ENCODE measurements at places on chromosomes 5 and 9. TPM values are rescaled to one million over a fixed set of nuclear protein-coding genes. Genes with fewer than 3 reads are reported as not detected.

Gene PPP3R2
- not detected for total RNA-seq

Gene SHOC1
- total RNA-seq: 0.09 TPM

- no peak for DNase-seq
Observed at GRCh38 chr9:92669527-92669889, 423 bp downstream of the IPPK start.

Gene FYB1
- total RNA-seq: 0.32 TPM

Gene TMC1
- not detected for total RNA-seq

DNA sequence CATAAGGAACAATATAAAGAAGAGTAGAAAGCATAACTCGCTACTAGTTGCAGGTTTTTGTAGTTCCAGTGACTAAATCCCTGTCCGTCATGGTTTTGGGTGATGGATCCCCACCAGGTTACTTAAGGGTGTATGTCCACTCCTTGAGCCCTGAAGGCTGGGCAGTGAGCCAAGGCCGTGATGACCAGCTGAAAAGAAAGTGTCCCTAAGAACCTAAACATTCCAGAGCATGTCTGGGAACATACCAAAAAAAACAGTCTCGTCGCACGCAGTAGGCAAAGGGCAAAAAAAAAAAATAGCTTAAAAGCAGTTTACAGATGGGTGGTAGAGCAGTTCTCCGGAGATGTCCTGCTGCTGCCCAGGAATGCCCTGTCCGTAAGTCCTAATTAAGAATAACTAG lies 21.4 kb upstream of the SNAPC3 start:
- DNase-seq: peak; percentile 22

DNA sequence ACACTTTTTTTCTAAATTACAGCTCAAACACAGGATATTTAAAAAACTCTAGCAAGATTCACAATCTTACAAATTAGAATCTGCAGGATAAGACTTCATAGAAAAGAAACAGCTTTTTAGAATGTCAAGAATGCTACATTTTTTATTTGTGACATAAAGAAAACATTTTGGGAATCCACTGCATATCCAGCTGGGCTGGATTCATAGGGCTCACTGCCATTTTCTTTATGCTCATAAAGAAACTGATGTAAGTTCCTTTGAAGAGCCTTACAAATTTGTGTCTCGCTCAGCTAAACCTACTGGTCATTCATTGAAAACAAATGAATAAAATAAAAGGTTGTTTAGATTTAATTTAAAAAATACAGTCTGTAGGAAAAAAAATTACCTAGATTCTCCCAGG lies 332.3 kb downstream of the TRPM3 start:
- DNase-seq: no peak

DNA sequence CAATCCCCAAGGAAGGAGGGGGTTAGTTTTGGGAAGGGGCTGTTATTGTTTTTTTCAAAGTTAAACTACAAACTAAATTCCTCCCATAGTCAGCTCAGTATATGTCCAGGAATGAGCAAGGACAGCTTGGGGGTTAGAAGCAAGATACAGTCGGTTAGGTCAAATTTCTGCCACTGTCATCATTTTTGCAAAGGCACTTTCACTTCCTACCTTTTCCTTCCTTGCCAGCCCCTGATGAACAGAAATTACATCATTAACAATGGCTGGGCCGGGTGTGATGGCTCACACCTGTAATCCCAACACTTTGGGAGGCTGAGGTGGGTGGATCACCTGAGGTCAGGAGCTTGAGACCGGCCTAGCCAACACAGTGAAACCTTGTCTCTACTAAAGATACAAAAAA lies 51.5 kb upstream of the HRH2 start:
- no peak for DNase-seq

Measured in MCF 10A (cell line).